ENCODE measurements at places on chromosomes 16 and 17.

- DNase-seq = no peak
These were observed 852.1 kb downstream of the CDH11 start for GRCh38 chr16:64269756-64270155.

DNA sequence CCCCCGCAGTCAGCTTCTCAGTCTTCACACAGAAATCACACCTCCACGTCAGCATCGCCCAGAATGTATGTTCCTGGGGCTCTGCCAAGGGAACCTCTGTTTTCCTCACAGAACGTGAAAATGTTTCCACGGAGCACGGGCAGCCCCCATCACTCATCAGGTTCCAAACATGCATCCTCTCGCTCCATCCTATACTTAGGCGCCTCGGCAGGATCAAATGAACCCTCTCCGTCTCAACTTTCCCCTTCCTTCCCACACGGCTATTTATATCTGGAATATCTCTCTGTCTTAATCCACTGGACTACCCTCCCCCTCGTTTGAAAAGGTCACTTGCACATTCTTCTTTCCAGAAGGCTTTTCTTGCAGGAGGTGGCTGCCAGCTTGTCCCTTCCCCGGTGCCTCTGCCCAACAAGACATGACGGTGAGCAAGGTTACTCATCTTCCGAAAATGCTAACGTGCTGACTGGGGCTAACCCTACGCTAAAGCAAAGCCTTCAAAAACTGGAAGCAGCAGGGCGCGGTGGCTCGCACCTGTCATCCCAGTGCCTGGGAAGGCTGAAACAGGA is 21.6 kb downstream of the NXN start:
- no peak for DNase-seq

- peak; percentile 17 for DNase-seq
These were observed 39.7 kb downstream of the ARHGAP17 start for GRCh38 chr16:24975428-24975889.

DNA sequence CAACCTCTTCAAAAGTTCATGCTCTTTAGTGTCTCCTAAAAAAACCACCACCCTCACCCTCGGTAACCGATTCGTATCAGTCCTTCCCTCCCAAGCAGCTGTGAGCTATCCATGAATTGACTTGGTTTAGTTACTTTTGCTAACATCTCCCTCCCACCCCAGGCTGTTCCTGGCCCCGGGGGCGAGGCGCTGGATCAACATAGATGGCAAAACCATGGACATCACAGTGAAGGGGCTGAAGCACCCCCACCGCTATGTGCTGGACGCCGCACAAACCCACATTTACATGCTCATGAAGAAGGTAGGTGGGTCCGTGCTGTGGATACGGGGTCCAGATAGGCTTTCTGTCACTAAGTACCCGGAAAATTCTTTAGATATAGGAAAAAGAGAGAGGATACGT is 66.8 kb downstream of the RGS9 start:
- DNase-seq = no peak

GRCh38 chr17:66564992-66565465 is 262.6 kb downstream of the PRKCA start:
- DNase-seq = no peak

DNA sequence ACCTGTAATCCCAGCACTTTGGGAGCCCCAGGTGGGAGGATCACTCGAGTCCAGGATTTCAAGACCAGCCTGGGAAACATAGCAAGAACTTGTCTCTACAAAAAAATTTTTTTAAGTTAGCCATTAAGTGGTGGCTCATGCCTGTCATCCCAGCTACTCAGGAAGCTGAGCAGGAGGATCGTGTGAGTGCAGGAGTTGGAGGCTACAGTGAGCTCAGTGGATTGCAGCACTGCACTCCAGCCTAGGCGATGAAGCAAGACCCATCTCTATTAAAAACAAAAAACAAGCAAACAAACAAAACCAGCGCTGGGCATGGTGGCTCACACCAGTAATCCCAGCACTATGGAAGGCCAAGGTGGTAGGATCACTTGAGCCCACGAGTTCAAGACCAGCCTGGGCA is 38.0 kb downstream of the HEATR3 start:
- no peak for DNase-seq

DNA sequence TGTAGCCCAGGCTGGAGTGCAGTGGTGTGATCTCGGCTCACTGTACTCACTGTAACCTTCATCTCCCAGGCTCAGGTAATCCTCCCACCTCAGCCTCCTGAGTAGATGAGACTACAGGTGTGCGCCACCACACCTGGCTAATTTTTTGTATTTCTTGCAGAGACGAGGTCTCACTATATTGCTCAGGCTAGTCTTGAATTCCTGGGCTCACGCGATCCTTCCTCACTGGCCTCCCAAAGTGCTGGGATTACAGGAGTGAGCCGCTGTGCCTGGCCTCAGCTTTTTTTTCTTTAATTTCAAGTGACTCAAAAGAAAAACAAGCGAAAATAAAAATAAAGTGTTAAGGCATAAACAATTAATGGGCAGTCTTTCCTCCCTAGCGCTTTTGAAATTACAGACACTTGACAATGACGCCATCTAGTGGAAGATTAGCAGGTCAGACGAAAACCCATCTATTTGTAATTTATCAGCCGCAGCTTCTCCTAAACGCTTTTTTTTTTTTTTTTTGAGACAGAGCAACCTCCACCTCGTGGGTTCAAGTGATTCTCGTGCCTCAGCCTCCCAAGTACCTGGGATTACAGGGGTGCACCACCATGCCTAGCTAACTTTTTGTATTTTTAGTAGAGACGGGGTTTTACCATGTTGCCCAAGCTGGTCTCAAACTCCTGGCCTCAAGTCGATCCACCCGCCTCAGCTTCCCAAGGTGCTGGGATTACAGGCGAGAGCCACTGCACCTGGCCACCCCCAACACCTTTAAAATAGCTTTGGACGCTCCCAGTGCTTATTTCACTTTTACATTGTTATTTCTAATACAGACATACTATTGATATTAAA is 28.1 kb upstream of the PECAM1 start:
- peak; percentile 64 for DNase-seq

DNA sequence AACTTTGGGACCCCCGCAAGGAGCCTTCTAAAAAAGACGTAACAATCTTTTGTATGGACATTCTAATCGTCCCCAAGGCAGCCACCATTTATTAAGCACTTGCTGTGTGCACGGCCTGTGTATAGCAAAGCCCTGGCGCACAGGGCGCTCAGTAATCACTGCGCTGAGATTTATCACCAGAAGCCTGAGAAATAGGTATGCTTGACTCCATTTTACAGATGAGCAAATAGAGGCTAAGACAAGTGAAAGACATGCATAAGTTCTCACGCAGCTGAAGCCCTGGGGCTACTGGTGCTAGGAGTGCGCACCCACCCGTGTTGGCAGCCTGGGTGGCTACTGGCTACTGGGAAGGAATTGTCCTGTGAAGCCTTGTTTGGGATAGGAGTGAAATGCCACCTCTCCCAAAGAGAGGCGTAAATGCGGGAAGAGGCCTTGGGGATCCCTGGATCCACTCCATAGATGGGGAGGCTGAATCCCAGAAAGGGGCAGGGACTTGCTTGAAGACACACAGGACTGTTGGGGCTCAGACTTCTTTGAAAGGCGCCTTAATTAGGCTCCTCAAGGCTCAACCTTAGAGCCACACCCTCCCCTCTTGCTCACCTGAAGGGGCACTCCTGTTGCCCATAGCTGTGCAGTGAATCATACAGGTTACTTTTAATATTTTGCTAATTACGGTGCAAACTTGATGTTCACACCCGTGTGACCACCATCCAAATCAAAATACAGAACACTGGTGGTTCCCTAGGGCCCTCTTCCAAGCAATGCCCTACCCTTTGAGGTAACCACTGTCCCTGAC is 634 bp upstream of the NATD1 start:
- no peak for DNase-seq

- DNase-seq = no peak
These were observed 31.4 kb downstream of the SOX8 start for GRCh38 chr16:1012722-1013592.

GRCh38 chr17:69796078-69796477 is 278.9 kb upstream of the KCNJ16 start:
- no peak for DNase-seq

GRCh38 chr17:35088356-35088880 is 24.9 kb upstream of the RFFL start:
- DNase-seq = no peak

DNA sequence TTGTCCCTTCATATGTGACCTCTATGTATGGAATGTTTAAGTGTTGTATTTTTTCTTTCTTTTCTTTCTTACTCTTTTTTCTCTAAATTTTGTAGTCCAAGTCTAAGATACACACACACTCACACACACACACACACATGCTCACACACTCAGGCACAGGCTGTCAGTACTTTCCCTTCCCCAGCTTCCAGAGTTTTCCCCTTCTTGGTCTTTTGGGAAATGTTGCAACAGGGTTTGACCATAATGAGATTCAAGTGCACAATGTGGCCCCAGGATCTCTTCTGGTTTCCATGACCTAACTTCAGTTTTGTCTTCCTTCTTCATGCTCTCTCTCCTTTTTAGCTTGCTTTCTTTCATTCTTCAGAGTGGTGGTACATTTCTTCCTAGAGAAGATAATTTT is 289.8 kb upstream of the FOXF1 start:
- DNase-seq = no peak

DNA sequence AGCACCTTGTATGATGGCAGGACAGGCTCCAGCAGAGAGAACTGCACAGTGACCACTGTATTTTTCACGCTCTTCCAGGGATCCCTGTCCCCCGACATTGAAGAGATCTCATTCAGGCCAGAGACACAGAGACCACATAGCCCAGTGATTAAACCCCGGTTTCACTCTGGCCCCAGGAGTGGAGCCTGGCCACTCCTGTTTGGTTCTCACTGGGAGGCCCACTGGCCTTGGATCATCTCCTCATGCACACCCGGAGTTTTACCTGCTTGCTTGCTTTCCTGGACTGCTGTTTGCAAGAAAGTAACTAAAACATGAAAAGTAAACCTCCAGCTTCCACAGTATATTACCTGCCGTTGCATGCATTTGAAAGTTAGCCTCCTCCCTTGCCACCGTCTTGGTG is 13.2 kb upstream of the CLEC18C start:
- DNase-seq = peak; percentile 0

- no peak for DNase-seq
These were observed 8.2 kb downstream of the ADORA2B start for GRCh38 chr17:15952916-15953790.

- peak; percentile 76 for DNase-seq
These were observed 4.0 kb downstream of the BECN1 start for GRCh38 chr17:42819939-42820535.

DNA sequence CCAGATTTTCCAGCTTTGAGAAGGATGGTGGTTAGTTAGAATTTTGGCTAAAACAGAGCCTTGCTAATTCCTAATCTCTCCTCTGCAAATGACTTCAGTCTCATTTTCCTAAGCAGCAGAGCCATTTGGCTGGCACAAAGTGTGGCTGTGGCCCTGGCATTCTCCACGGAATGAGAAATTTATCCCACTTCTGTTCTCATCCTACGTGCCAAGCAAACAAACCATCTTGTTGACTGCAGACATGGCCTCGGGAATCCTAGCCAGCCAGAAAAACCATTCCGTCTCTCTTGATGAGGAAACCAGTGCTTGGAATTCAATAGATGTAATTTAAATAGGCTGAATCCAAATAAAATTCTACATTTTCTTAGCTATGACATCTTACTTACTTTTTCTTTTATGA is 34.1 kb upstream of the ELAC2 start:
- no peak for DNase-seq

- DNase-seq = no peak
These were observed 17.5 kb downstream of the FLOT2 start for GRCh38 chr17:28879886-28880571.

DNA sequence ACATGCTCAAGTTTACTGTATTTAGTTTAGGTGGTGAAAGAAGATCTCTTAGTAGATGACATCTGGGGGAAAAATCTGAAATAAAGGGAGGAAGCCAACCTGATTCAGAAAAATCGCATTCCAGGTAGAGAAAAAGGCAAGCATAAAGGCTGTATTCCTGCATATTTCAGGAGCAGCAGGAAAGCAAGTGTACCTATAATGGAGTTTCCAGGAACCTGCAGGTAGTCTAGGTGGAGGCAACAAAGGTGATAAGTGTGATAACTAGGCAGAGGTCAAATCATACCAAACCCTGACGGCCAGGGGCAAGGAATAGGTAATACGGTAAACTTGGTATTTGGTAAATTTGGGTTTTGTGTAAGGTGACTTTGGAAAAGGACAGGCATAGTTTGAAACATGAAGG is 132.8 kb upstream of the GOT2 start:
- DNase-seq = no peak

DNA sequence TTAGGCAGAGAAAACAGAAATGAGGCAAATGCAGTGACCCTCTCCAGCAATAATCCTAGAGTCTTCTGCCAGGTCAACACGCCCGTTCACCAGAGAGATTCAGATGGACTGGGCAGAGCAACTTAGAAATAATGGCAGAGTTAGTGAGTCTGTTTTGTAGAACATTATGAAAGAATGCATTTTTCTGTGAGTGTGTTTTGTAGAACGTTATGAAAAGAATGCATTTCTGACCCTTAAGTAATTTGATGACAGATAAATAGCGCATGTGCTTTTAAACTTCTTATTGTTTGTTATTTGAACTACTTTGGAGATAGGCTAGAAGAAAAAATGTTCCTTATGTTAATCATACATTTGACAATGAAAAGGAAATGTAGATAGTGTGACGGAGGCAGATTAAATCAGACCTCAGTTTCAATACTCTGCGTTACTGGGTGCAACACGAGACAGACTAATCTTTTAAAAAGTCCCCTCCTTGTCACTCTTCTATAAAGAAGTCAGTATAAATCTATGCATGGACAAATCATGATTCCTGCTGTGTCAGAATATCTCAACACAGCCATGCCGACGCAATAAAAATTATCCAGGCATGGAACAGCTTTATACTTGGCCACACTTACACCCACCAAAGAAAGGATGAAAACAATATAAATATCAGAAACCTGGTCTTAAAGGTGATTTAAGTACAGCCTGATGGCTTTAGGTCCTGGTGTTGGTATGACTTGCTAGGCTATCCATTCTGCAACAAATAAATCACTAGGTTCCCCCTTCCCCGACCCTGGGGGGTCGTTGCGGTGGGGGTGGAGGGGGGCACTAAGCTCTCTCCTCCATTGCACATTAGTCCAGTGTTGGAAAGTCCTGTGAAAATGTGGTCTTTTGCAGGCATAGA is 47.8 kb downstream of the MARCHF10 start:
- no peak for DNase-seq

GRCh38 chr16:26665166-26665939 is 401.4 kb upstream of the C16orf82 start:
- peak; percentile 34 for DNase-seq

GRCh38 chr16:88130681-88131080 is 179.4 kb downstream of the BANP start:
- DNase-seq = no peak

- no peak for DNase-seq
These were observed 8.8 kb upstream of the VPS4A start for GRCh38 chr16:69302301-69302700.

- peak; percentile 51 for DNase-seq
These were observed 376.1 kb downstream of the SEC14L1 start for GRCh38 chr17:77516902-77517301.

GRCh38 chr16:58417600-58417999 is 25.3 kb downstream of the GINS3 start:
- no peak for DNase-seq

DNA sequence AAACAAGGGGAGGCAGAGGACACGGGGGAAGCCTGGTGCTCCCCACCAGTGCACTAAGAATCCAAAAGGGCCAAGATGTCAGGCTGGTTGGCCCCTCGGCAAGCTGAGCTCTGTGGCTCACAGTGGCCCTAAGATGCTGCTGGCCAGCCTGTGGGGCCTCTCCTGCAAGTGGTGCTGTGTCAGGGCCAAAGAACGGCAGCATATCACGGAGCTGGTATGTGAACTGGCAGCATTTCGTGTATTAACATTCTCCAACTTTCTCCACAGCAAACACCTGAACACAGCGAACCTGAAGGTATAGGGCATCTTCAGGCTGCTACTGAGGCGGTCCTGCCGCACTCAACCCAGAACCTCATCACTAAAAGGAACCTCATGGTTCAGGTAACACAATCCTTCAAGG is 34.8 kb downstream of the VAC14 start:
- no peak for DNase-seq

Measured in activated CD4-positive, alpha-beta T cell treated with anti-CD3 and anti-CD28 coated beads, Interleukin-2, Interleukin-6, amounts not matched to agents 100 ng/mL and 50 ng/mL, durations not matched to agents 16 hours and 8 hours (primary cell).